ENCODE measurements at places on chromosomes 6 and 20. TPM values are rescaled to one million over a fixed set of nuclear protein-coding genes. Genes with fewer than 3 reads are reported as not detected.

DNA sequence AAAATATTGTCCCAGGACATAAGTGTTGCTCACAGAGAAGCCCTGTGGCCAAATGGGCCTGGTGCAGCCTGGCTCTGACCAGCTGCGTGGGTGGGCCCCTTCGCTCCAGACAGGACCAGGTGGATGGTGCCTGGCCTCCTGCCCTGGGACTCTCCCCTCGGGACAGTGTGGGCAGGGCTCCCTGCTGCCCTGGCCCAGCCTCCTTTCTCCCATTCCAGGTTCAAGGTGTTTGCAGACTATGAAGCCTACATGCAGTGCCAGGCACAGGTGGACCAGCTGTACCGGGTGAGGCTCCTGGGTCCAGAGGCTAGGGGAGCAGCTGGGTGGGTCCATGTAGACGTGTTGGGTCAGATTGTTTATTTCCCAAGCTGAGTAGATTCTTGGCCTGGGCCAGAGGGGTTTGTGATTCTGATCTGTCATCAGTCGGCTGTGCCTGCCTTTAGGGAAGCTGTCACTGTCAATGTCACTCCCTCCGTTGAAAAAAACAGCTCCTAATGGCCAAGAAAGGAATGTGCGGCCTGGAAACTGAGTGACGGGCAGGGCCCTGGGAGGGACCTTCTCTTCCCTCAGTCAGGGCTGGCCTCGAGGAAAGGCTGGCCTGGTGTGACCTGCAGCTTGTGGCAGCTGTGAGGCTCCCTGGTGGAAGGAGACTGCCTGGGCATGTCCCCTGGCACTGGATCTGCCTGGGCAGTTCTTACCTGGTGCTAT, 47.7 kb downstream of the PYGB start:
- peak; percentile 44 for DNase-seq

DNA sequence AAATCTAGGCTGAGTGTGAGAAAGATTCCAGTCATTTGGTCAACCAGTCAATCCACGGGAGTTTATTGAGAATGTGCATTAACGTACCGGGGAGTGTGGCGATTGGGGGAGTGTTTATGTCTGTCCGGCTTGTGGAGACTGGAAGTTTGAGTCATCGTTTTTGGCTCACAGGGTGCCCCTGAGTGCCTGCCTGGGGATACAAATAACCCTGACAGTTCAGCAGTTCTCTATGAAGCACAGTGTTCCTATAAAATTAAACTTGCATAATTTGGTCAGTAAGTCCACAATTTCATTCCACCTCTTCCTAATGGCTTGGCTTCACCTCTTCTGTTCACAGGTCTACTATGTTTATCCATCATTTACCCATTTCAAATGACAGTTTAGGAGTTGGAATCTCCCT, 72.6 kb upstream of the PLEKHG1 start:
- DNase-seq = peak; percentile 46

- no peak for DNase-seq
Observed at GRCh38 chr6:122817766-122818165, 28.7 kb downstream of the SMPDL3A start.

DNA sequence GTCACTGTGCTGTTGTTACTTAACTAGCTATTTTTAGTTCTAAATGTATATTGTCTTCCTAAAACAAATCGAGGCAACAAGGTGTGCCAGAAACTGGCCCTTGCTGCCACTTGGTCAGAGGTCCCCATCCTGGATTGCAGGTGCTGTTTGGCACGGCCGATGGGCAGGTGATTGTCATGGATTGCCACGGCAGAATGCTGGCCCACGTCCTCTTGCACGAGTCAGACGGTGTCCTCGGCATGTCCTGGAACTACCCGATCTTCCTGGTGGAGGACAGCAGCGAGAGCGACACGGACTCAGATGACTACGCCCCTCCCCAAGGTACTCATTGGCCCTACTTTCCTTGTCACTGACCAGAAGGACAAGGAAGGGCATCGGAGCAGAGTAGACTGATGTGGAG, 111.0 kb upstream of the TMEM181 start:
- DNase-seq = no peak

- DNase-seq = no peak
Observed at GRCh38 chr6:7201732-7202541, 94.2 kb downstream of the RREB1 start.

DNA sequence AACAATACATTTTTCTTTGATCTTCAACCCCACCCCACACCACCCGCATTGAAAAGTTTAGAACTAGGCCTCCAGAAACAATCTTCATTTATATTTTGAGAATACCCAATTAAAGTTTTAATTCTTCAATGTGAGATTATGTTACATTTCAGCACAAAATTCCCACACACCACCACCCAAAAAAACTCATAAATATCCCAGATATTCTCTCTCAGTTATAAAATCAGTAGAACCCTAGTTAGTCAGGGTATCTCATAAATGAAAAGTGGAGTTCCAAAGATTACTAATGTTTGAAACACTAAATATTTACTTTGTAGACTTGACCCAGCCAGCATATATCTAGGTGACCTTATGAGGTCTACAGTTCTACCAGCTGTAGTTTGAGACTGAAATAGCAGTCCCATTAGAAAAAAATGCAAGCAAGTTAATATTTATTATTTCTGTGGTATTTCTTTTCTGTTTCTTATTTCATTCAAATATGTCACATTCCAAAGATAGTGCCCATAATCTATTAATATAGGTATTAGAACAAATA, 371.0 kb downstream of the TENT5A start:
- no peak for DNase-seq

DNA sequence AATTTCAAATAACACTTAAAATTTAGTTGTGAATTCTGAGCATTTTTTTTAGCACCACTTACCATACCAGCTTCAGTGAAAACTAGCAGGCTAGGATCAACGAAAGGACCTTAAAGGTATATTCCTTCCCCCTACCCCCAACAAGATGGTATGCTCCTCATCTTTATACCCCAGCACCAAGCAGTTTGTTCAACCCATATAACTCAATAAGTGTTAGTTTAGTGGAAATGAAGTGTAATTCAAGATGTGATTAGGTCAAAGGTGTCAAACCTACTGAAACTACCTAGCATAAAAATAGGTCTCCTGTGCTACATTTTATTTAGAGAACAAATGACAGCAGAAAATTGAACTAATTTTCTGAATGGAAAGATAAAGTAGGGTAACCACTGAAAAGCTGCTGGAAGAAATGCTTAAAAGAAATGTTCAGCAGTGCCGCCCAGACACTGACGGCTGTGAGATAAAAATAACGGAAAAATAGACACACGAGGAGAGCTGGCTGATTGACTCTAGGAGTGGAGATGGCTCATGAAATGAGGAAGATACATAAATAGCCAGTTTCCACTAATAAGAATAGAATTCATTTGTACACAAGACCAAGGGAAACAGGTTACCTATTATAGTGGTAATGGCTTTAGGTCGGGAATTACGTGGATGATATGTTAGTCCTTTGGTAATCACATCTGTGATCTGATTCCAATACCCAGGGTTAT, 94.8 kb downstream of the IPCEF1 start:
- DNase-seq = no peak

VWA7 gene
- total RNA-seq = 0.26 TPM

MEP1A gene
- not detected for total RNA-seq
